ENCODE measurements at places on chromosomes 3 and 15. TPM values are rescaled to one million over a fixed set of nuclear protein-coding genes. Genes with fewer than 3 reads are reported as not detected.

The FAM174B gene
- total RNA-seq: 4.9 TPM

The SEMA7A gene
- total RNA-seq: 3.9 TPM

The LYZL4 gene
- total RNA-seq: not detected

GRCh38 chr3:193987186-193987585 is 148.8 kb upstream of the HES1 start:
- no peak for DNase-seq

DNA sequence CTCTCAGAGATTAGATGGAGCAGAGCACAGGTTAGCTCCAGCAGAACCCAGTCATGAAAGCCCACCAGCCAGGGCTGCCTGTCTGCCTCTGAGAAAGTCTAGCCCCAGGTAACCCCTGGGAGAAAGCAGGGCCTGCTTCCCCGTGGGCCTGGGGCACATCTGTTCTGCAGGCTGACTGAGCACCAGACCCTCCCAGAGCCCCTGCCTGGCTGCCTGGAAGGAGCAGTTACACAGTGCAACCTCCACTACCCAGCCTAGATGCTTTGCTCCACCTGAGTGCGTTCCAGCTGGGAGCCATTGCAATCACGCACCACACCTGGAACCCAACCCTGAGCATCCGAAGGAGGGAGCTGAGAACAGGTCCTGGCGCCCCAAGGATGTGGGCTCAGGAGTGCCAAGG is 24.7 kb upstream of the OR5K4 start:
- no peak for DNase-seq

GRCh38 chr3:188442430-188442829 is 288.5 kb downstream of the LPP start:
- DNase-seq: no peak

GRCh38 chr15:57363661-57364060 is 12.6 kb upstream of the CGNL1 start:
- no peak for DNase-seq

- no peak for DNase-seq
Measured at GRCh38 chr3:8760506-8760905, 8.9 kb downstream of the OXTR start.
